ENCODE measurements at places on chromosomes 5 and 9.
A peak's percentile ranks its signal among the peaks of the same experiment; 100 is the strongest.

DNA sequence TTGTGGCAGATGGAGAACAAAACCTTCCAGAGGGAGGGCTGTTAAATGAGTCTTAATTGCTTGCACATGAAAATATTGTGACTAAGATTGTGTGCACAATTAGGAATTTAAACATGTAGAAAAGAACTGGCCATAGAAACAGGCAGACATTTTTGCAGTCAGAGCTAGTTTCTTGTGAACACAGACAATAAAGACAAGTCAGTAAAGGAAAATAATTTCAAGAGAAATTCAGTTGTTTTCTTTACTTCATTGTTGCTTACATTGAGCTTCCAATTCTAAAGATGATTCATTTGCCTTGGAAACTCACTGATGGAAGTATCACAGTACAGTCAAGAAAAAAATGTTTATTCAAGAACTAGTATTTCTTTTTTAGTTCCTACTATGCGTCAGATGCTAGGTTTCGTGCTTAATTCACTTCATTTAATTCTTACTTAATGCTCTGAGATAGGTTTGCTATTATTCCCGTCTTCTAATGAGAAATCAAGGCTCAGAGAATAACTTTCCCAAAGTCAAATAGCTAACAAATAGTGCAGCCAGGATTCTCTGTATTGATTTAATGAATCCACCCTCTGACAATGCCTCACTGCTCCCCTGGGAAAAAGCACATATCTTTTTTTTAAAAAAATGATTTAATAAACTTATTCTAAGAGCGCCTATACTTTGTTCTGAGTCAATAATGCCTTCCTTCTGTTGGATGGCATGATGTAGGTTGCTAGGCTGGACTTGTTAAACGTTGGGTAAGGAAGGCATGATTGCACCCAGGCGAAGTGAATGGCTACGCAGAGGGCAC is 581.4 kb downstream of the RAB3C start:
- no peak for DNase-seq

DNA sequence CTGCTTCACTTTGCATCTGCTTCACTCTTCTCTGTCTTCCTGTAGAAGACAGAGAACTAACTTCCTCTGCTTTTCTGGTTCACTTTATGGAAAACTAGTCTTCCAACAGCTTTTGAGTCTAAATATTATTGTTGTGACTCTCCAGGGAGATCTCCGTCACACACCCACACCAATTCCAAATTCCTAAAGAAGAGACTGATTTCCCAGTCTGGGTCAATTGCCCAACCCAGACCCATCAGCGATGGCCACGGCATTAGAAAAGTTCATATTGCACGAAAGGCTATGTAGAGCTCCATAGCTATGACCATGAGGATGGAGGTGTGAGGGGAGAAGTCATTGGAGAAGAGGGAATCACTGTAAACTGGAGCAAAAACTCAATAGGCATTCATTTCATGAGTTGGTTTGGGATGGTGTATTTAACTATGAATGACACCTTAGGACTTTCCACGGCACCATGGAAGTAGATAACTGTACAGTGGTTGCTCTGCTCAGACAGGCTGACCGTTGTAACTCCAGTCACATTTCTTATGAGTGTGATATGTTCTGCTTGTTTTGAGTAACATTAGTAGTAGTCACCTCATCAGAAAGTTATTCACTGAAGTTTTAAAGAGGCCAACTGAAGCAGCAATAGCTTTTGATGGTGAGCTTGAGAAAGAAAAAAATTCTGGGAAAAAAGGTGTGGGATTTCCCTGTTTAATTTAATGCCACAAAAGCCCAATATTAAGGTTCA is 78.1 kb upstream of the MAMDC2 start:
- DNase-seq, result no peak

GRCh38 chr5:149757197-149757947 is 27.3 kb downstream of the PPARGC1B start:
- DNase-seq, result no peak

GRCh38 chr9:4831119-4831518 is 38.4 kb downstream of the RCL1 start:
- no peak for DNase-seq

GRCh38 chr9:129490583-129491486 is 130.1 kb downstream of the C9orf50 start:
- no peak for DNase-seq

- no peak for DNase-seq
These were observed 64.9 kb downstream of the ZNF354C start for GRCh38 chr5:179124853-179125788.

DNA sequence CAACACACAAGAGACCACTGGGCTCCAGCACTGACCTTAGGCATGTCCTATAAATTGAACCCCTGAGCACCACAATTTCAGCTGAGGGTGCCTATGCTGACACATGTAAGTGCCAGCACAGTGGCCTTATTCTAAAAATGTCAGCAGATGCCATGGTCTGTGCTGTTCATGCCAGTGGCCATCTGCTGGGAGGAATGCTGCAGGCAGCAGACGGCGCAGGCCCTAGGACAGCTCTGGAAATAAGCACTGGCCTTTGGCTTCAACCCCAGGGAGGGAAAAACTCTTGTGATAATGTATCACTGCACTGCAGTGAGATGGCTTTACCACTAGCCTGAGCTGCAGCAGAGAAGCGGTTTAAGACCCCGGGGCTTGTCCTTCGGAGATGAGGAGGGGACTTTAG is 98.5 kb downstream of the SYK start:
- DNase-seq, result no peak

GRCh38 chr5:151682240-151682639 is 4.5 kb downstream of the SPARC start:
- no peak for DNase-seq

GRCh38 chr5:12141496-12141895 is 237.2 kb upstream of the CTNND2 start:
- no peak for DNase-seq

DNA sequence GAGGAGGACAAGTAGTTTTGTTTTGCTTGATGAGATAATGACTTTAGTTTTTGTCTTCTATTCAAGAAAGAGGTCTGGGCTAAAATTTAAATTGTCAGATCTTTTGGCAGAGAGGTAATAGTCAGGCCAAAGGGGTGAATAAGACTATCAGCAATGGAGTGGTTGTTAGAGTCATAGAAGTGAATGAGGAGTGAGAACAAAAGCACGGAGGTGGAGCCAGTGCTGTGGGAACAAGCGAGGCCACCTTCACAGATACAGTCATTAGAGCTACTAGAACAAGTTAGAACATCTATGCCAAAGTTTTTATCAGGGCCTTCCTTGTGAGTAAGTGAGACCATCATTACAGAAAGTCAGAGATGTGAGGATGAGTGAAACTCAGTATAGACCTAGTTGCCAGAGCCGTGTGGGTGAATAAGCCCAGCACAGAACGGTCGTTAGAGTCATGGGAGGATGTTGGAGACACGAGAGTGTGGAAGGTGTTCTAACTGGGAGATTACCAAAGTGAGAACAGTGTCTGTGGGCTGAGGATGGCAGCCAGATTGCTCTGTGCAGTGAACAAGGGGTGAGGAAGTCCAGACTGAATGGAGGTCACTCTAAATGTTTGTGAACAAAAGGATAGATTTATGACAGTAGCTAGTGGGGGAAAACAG is 135.1 kb downstream of the RPS23 start:
- no peak for DNase-seq

DNA sequence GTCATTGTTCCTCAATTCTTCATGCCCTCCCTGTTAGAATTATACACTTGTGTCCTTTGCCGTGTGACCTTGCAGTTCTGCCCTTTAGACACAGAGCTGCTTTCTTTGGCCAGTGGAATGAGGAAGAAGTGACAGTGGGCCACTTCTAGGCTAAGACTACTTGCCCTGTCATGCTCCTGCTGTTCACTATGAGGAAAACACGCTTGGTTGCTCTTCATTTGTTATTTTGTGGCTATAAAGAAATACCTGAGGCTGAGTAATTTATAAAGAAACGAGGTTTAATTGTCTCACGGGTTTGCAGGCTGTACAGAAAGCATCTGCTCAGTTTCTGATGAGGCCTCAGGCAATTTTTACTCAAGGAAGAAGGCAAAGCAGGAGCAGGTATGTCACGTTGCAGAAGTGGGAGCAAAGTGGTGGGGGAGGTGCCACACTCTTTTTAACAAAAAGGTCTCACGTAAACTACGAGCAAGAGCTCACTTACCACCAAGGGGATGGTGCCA is 279.1 kb upstream of the DMAC1 start:
- no peak for DNase-seq

- no peak for DNase-seq
These were observed 136.7 kb downstream of the EDIL3 start for GRCh38 chr5:84248013-84248412.

DNA sequence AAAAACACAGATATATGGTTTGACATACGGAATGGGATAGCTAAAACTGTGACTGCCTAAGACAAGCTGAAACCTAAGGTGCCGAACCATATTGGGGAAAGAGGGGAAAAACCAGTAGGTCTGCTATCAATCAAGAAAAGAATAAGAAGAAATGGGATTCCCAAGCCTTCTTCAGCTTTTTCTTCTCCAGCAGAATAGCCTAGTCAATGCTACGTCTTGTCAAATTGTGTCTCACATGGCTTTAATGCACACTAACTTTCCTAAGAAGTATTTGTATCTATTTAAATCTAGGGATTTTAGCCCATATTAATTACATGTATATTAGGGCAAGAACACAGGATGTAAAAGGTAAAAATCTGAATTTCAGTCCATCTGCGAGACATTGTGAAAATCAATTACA is 797 bp upstream of the FBXO38 start:
- DNase-seq, result peak; percentile 8

DNA sequence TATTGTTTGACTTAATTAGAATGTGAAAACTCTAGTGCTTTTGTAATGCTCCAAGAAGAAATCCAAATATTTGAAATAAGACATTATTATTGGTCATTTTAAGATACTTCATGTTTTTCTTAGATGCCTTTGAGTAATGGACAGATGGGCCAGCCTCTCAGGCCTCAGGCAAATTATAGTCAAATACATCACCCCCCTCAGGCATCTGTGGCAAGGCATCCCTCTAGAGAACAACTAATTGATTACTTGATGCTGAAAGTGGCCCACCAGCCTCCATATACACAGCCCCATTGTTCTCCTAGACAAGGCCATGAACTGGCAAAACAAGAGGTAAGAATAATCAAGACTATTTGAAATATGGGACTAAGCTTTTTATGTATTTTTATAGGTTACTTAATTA is 69.2 kb upstream of the SREK1 start:
- no peak for DNase-seq

GRCh38 chr5:912280-913091 is 19.8 kb downstream of the TRIP13 start:
- peak; percentile 26 for DNase-seq

DNA sequence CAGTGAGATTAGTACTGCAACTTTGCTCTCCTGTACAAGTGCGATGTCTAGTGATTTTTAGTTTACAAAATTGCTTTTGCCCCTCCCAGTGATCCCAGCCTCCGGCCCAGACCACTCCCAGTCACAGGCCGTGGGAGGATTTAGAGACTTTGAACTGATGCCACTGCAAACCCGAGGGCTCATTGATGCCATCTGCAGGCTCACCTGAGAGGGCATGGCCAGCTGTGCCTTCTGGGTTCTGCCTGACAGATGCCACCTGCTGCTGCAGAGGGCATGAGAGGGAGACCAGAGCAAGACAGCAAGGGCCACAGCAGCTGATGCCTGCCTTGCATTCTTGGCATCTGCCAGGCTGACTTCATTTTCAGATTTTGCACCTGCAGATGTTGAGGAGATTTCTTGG is 593.8 kb downstream of the CDK5RAP2 start:
- no peak for DNase-seq

DNA sequence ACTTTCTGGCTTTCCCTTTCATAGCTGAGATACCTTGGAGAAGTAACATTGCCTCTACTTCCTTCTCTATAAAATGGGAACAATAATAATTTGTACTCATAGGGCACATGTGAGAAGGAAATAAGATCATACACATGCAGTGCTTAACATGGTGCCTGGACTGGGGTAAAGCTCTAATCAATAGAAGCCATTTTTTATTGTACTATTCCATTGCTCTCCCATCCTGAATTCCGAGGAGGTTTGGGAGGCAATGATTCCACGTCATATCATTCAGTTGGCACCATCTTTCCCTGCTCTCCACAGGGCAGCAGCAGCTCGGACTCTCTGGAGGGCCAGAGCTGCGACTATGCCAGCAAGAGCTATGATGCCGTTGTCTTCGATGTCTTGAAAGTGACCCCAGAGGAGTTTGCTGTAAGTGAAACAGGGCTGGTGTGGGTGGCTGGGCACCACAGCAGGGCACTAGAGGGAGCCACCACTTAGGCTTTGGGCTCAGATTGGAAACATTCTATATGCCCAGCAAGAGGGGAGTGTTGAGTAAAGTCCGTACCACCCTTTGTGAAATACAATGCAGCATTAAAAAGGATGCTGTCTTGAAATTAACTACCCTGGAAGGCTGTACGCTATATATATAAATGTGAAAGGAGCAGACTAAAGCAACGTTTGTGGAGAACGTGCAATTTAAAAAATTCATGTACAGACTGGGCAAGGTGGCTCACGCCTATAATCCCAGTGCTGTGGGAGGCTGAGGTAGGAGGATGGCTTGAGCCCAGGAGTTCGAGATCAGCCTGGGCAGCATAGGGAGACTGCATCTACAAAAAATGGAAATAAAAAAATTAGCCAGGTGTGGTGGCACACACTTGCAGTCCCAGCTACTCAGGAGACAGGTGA is 51.2 kb downstream of the RALGPS1 start:
- peak; percentile 49 for DNase-seq

DNA sequence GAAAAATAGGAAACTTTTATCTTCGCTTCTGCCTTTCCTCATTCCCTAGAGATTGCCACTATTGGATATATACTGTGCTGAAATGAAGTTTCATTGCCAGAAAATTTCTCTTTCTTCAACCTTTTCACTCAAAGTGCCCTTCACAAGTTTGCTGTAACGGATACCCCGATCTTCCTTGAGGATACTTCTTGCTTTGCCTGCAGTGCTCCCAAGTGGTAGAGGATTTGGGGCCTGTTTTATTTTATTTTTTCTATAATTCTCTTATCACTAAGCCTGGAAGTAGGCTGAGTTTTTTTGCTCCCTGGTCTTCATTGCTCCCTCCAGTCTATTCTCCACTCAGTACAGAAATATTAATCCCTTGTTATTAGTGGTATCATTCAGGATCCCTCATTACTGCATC is 481.4 kb upstream of the CDH18 start:
- no peak for DNase-seq

- no peak for DNase-seq
These were observed 64.3 kb downstream of the FEM1C start for GRCh38 chr5:115480271-115480670.

- no peak for DNase-seq
These were observed 318.6 kb upstream of the RGMB start for GRCh38 chr5:98454904-98455303.

DNA sequence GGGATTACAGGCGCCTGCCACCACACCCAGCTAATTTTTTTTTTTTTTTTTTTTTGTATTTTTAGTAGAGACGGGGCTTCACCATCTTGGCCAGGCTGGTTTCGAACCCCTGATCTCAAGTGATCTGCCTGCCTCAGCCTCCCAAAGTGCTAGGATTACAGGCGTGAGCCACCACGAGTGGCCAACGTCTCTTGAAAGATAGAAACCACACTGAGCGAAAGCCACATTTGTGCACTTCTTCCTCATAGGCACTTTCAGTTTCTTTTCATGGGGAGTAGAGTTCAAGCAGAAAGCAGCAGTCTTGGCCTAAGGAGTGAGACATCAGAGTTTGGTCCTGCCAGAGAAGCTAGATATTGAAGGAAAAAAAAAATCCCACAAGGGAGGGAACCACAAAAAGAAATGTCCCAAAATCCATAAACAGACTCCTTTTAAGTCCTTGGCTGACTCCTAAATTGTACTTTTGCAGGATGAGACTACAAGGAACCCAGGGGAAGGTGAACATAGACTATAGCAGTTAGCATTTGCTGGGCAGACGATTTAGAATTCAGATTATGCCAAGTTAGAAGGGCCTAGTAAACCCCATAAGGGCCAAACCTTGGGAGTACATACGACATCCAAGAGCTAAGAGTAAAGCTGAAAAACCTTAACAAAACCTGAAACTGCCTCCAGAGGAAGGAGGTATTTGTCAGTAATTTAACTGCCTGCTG is 43.9 kb upstream of the GLIPR2 start:
- DNase-seq, result no peak
